ENCODE measurements at places on chromosomes 6 and 20.

GRCh38 chr6:87152526-87152955 is 2.8 kb upstream of the ZNF292 start:
- DNase-seq: no peak

DNA sequence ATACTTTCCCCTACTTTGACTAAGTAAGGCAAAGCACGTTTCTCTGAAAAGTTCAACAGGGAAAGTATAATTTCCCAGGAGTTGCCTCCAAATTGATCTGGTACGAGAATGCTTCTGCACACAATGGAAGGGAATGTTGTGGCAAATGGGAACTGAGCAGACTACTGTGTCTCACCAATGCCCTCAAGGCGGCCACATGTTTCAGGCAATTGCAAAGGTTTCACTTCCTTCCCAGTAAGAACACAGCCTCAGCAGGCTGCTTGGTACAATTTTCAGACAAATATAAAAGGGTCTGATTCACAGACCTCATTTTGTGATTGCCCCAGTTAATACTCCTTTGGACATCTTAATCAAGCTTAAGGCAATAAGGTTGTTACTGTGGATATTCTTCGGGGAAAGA is 71.2 kb downstream of the KIAA0319 start:
- no peak for DNase-seq

DNA sequence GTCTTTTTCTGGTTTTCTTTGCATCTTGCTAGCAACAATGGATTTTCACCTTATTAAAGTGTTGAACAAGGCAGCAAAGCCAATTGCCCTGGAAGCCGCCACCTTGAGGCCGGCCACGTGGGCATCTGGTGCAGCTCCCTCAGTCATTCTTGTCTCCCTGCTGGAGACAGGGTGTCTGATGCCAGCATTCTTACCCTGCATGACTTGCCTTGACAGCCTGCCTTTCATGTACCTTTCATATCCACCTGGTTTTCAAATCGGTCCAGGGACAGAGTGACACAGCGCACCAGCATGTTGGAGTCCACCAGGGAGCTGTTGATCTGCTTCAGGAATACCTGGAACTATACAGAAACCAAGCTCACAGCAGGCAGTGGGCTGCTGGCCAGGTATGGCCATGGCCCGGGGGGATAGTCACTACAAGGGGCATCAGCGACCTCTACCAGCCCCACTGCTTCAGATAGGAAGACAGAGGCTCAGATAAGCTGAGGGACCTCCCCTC is 49.8 kb downstream of the MYH7B start:
- no peak for DNase-seq

- peak; percentile 25 for DNase-seq
Measured at GRCh38 chr20:59598625-59599310, 5.6 kb upstream of the PHACTR3 start.

- no peak for DNase-seq
Measured at GRCh38 chr6:116127771-116128493, 2.0 kb upstream of the COL10A1 start.

DNA sequence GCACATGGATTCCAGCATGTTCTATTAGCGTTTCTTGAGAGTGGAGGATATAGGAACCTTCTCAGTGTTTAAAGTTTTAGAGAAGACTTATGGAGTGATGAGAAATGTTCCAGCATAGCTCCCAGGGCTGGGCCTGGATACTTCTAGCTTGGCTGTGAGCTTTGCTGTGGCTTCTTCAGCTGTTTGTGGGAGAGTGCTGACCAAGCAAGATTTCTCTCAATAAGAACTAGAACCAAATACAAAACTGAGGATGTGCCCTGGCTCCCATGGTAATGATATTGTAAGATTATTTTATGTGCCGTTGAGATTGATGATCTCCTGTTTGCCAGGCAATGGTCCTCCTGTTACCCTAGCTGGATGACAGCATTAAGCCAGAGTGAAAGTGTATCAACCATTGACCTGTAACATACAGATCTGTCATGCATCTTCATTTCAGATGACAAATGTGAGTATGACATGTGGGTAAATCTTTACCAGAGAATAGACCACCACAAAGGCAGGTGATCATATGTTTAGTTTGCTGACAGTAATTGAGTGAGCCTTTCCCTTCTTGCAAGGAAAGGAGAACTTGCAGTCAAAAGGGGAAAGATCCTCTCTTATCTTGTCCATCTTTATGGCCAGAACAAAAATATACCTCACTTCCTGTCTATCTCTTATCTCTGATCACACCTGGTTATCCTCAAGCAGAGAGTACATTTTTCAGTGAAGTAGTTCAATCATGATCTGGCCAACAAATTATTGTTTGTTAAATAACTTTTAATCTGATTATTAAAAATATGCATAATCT is 180.1 kb downstream of the SLC24A3 start:
- DNase-seq: no peak

GRCh38 chr6:84771756-84772356 is 7.5 kb upstream of the TBX18 start:
- DNase-seq: no peak

DNA sequence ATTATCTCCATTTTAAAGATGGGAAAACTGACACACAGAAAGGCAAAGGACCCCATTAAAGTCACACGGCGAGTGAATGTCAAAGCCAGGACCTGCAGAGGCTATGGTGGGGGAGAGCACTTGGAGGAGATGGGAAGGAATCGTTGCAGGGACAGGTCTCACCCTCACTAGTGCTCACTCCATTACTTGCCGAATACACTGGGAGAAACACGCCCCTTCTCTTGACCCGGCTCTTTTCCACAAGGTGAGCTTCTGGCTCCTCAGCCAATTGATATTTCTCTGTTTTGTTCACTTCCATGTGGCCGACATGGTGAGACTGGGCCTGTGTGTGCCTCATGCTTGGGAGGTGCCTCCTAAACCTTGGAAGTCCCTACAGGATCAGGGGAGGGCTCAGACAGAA is 117.8 kb upstream of the KCNG1 start:
- DNase-seq: no peak

DNA sequence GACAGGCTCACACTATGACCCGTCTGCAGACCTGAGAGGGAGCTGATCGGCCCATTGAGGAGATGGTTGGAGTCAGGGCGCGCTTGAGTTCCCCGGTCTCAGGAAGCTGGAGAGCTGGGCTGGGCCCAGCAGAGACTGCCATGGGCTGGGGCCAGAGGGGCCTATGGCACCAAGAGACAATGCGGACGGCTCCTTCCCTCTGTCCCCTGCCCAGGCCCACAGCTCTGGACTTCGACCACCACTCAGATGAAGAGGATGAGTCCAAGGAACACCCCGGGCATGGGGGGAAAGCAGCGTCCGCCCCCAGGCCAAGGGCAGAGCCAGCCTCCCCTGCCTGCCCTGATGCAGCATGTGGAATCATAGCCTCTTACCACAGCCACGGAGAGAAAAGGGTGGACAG is 40.2 kb upstream of the PHACTR3 start:
- no peak for DNase-seq

DNA sequence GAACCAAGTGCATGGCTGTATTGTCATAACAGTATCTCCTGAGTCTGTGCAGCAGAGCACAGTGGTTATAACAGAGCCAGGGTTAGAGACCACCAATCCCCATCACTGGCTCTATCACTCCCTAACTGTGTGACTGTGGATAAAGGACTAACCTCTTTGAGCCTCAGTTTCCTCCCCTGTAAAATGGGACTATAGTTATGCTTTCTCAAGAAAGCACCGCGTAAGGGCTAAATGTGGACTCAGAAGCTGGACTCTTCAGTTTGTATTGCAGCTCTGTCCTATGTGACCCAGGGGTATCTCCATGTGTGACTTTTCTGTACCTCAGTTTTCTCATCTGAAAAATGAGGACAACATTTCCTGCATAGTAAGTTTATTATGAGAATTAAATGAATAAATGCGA is 59.9 kb downstream of the TRAM2 start:
- no peak for DNase-seq

- no peak for DNase-seq
Measured at GRCh38 chr6:83019741-83020140, 45.9 kb downstream of the UBE3D start.

GRCh38 chr6:37288247-37288646 is 30.3 kb upstream of the TMEM217 start:
- no peak for DNase-seq

GRCh38 chr20:49529470-49529869 is 38.5 kb downstream of the PTGIS start:
- no peak for DNase-seq

GRCh38 chr6:170532867-170533488 is 20.1 kb downstream of the PSMB1 start:
- DNase-seq: no peak

GRCh38 chr6:45923831-45924391 is 91.7 kb downstream of the CLIC5 start:
- no peak for DNase-seq

DNA sequence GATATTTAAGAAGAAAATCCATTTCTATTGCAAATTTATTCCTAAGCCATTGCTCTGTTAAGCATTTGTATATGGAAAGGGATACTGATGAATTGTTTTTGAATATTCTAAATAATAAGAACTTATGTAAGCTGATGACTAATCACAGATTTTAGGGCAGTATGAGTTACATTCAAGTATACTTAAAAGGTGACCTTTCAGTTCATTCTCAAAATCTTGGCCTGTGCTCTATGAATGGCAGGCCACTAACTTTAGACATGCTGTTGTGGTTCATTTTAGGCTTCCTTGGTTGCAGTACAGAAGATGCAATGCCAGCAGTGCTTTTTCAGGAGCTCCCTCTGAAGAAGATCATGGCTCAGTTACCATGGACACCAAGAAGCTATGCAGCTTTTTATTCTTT is 380.4 kb downstream of the CENPW start:
- DNase-seq: no peak

DNA sequence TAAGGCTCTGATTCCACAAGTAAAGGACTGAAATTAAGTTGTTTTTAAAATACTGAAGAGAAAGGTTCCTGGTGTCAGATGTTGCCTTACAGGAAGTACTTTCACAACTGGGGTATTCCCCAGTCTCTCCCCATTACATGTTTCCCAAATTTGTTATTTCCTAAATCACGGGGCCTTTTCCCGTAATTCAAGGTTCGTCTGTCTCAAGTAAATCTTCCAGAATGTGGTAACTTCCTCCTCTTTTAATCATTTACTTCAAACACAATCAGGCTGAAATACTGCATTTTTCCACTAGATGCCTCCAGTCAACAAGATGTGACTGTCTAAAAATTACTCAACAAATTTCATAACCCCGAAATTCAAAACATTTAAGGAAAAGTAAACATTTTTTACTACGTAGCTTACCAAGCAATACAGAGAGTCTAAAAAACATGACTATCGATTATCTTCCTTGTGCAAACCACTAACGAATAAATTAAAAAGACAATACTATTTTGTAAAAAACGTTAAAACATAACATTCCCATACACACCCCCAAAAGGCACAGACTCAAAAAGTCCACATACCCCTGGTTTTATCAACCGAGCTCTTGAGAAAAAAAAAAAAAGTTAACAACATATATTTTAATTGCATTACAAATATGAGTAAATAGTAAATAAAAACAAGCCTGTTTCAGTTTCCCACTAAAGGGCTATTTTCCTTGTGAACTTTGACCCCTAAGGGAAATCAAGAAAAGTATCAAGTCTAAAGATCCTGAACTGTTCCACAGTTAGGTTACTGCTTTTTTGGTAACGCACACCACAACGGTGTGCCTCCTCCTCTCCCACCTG is 1.7 kb downstream of the SOD2 start:
- peak; percentile 65 for DNase-seq

DNA sequence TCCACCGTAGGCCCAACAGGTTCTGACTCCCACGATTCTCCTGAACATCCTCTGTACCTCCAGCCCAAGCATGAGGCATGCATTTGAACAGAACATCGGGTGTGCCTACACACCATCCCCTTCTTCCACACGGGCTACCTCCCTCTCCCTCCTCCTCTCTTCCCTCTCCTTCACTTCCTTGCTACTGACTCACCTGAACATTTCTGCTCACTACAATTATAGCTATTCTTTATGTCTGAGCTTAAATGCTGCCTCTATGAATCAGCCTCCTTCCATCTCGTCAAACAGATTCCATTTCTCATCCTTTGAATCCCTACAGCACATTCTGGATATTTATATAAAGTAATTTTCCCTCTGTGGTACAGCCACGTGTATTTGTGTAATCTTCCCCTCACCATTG is 71.4 kb upstream of the MYLIP start:
- DNase-seq: no peak

Measured in dermis microvascular lymphatic vessel endothelial cell (primary cell).